ENCODE measurements at places on chromosomes 4 and X. TPM values are rescaled to one million over a fixed set of nuclear protein-coding genes. Genes with fewer than 3 reads are reported as not detected.
A peak's percentile ranks its signal among the peaks of the same experiment; 100 is the strongest.

The GAGE13 gene
- total RNA-seq = not detected

The FAM149A gene
- total RNA-seq = 14.8 TPM

The SLC25A4 gene
- 18.3 TPM for total RNA-seq

The TCEAL2 gene
- not detected for total RNA-seq

DNA sequence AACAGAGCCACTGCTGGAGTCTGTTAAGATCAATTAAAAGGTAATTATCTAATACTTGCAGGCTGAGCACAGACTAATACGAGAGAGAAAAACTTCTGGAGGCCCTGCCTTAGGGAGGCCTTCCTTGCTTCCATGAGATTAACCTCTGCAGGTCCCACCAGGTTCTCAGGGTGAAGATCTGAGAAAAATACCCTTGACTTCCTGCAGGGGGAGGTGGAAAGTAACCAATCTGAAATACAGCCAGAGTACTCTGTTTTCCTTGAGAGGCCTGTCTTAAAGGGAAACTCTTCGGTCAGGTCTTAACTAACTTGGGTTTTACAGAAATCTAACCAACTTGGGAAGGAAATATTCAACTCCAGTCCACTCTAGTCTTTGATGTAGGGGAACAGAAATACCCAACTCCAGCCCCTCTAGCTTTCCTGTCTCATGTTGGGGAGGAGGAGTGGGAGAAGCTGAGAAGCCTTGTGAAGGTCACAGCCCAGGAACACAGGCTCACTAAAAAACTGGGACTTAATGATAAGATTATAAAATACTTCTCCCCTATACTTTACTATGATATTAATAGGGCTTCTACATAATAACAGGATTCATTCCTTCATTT lies 77.1 kb downstream of the TBCK start:
- H3K4me1 ChIP-seq = no peaks in the 10 kb centered on the region
- H3K27ac ChIP-seq = no peak overlapping the region
- H3K36me3 ChIP-seq = peaks cover 4% of the 10 kb centered on the region
- H3K27me3 ChIP-seq = no peaks in the 10 kb centered on the region

DNA sequence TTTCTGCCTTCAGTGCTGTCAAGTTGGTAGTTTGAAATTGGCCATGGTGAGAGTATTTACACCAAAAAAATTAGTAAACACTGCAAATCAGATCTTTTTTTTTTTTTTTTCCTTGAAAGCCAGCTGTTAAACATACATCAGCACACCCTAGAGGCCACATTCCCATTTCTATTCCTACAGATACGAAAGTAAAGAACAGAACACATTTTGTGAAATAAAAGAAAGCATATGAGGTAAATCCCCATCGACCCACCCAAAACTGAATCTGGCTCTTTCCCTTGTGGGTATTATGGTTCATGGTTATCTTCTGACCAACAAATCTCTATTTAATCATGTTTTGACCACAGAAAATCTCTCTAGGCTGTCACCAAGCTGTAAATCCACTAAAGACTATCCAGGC lies 41.8 kb upstream of the AP1AR start:
- H3K27me3 ChIP-seq = no peaks in the 10 kb centered on the region
- no peaks in the 10 kb centered on the region for H3K4me1 ChIP-seq
- DNase-seq = peak; percentile 38

DNA sequence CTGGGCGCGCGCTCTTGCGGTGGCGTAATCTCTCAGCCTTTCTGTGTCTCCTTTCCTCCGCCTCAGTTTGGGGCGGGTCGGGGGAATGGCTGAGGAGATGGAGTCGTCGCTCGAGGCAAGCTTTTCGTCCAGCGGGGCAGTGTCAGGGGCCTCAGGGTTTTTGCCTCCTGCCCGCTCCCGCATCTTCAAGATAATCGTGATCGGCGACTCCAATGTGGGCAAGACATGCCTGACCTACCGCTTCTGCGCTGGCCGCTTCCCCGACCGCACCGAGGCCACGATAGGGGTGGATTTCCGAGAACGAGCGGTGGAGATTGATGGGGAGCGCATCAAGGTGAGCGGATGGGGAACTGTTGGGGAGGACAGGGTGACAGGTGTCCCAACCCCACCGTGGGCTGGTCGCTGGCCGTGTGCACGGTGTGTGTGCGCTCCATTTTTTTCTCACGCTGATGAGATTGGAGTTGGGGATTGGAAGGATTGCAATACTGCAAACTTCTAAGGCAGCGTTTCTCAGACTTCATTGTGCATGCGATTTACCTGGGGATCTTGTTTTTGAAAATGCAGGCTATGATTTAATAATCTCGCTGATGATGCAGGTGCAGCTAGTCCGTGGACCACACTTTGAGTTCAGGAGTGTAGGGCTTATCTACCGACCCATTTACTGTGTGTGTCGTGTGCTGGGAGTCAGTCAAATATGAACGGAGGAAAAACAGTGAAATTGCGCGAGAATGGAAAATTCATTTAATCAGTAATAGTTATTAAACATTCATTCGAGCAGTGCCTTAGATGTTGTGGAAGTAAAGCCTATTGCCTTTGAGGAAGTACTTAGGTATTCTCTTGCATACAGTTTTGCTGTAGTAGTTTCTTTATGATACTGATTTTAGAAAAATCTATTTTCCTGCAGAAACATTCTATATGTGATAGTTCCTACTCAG lies at the start of gene RAB33B:
RAB33B (plus strand) TSS at position 11 of the 935 bp plus-strand sequence; CDS start at position 86, 75 bp downstream.
- DNase-seq = peak; percentile 45
- no peaks in the 10 kb centered on the region for H3K27me3 ChIP-seq
- H3K4me1 ChIP-seq = peaks cover 17% of the 10 kb centered on the region

DNA sequence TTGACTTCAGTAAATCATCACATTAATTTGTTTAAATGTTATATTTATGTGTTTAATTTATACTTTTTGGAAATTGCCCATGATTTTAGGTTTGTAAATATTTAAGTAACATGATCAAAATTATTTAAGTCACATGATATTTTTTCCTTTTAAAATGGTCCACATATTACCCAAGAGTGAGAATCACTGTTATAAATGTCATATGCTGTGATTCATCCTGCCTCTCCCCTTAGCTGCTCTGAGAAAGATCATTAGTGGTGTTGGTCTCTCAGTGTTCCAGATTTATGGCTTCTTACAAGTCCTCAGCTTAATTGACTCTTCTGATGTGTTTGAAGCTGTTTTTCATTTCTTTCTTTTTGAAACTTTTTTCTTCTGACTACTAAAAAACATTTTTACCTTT lies 70.1 kb downstream of the SPANXN4 start:
- H3K27ac ChIP-seq = no peak overlapping the region
- H3K4me3 ChIP-seq = no peak overlapping the region
- H3K36me3 ChIP-seq = no peaks in the 10 kb centered on the region

DNA sequence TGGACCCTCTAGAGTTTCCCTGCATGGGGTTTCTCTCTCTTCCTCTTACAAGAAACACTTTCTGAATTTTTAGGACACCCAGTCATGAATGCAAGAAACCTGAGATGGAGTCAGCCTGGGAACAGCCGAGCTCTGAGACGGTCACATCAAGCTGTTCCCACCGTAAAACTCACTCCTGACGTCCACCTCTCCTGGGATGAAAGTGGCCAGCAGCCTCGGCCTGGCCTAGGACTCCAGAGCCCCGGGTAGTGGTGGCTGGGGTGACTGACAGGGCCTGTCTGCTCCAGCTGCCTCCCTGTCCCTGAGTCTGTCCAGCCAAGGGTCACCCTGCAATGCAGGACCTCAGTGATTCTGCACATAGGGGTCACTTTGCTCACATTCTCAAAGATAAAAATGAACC lies 217.8 kb downstream of the SHOX start:
- no peak overlapping the region for H3K27ac ChIP-seq
- H3K4me3 ChIP-seq = no peak overlapping the region
- no peak for DNase-seq

DNA sequence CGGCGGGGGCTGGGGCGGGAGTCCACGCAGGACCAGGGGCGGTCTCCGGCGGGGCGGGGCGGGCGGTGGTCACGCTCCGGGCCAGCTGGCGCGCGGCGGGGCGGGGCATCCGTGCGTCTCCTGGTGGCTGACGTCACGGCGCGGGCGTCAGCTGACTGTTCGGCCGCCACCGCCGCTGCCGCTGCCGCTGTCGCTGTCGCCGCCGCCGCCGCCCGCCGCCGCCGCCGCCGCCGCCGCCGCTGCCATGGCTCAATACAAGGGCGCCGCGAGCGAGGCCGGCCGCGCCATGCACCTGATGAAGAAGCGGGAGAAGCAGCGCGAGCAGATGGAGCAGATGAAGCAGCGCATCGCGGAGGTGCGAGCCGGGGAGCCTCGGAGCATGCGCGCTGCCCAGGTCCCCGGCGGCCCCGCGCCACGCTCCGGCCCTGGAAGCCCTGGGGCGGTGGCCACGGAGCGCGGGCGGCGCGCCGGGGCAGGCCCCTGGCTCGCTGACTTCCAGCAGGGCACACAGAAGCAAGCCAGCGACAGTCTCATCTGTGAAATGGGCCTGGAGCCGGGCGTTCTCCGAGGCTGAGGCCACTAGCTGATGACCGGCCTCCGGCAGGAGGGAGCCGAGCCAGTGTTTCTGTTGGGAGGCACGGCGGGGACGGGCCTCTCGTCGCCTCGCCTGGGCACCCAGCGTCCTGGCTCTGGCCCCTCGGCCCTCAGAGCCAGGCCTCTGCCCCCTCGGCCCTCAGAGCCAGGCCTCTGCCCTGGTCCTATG lies at the start of gene FAM50A:
FAM50A (plus strand) TSS at position 150 of the 763 bp plus-strand sequence; CDS start at position 245, 95 bp downstream.
- no peaks in the 10 kb centered on the region for H3K27me3 ChIP-seq
- peak within 1 kb of the TSS; percentile 61 for H3K4me3 ChIP-seq
- no peaks in the 10 kb centered on the region for H3K36me3 ChIP-seq
- peak; percentile 65 for DNase-seq
- no peaks in the 10 kb centered on the region for H3K4me1 ChIP-seq
- H3K27ac ChIP-seq = peak within 1 kb of the TSS; percentile 82
